ENCODE measurements at places on chromosomes 13 and 19.

- DNase-seq = no peak
Measured at GRCh38 chr13:102090532-102090931, 311.3 kb downstream of the FGF14 start.

DNA sequence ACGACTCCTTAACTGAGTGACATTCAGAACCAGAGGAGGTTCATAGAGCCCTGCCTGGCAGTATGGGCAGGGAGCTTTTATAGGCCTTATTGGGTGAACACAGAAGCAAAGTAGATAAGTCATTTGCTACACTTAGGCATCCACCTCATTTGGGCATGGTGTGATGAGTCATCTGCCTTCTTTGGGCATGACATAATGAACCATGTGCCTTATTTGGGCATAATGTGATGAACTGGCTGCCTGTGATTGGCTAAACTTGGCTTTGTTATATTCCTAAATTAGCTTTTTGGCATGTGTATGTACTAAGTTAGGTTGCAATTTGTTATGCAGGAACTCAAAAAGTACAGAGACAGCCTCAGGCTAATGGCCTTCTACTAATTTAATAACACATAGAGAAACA, 2210.2 kb upstream of the PCDH20 start:
- no peak for DNase-seq

DNA sequence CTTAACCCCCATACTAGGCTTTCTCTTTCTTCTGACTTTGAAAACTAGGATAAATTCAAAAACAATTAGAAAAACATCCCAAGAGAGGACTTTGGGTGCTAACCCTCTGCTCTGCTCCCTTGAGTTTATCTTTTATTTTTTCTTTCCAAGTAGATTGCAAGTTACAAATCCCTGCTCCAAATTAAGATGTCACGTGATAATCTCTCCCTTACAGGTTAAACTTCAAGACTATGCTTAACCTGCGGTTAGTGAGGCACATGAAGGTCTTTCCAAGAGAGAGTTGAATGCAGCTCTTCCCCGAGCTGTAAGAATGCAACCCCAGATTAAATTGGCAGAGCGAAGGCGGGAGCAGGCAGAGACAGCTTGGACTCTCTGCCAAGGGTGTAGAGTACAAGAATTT, 12.2 kb upstream of the ZNF507 start:
- DNase-seq = no peak

- DNase-seq = no peak
Measured at GRCh38 chr19:38063928-38064327, 156.9 kb downstream of the SIPA1L3 start.

DNA sequence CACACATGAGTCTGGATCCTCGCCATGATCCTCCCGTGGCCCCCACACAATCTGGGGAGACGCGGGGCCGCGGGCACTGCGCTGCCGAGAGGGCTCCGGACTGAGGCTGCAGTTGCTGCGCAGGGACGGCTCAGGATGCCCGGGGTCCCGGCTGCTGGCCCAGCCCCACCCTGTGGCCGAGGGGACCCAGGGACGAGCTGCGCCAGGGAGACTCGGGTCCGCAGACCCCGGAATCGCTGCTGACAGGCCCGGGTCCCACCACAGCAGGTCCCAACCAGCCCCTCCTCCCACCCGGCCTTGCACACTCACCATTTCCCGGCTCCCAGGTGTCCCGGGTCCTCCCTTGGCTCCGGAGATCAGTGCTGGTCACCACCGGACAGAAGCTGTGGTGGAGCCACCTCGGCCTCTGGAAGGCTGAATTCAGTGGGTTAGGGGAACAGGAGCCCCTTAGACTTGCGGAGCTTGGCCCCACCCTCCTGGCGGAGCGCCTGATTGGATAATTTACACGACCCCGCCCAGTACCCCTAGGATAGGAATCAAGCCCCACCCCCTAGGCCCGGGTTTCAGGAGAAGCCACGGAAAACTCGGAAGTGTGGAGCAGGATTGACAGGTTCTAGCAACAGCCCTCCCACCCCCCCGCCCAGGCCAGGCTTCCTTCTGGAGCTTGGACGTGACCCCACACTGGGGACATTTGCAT, 57.4 kb downstream of the ZNF44 start:
- no peak for DNase-seq

DNA sequence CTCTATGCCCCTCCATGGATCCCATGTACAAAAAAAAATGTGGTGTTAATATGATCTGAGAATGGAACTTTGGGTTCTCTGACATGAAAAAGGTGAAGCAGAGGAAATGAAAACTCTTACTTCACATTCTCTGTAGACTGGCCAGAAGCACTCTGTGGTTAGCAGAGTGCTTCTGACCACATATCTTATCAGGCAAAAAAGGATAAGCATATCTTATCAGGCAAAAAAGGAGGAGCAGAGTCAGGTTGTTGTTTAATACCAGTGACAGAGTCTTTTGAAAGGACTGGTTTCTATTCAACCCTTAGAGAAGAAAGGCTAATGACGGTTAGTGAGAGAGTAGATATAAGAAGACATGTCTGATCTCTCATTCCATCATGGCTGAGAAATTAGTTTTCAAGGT, 1404.8 kb downstream of the SLITRK1 start:
- DNase-seq = no peak
